COR-L47 (cell line): ENCODE measurements at places on chromosomes 7 and 10.

DNA sequence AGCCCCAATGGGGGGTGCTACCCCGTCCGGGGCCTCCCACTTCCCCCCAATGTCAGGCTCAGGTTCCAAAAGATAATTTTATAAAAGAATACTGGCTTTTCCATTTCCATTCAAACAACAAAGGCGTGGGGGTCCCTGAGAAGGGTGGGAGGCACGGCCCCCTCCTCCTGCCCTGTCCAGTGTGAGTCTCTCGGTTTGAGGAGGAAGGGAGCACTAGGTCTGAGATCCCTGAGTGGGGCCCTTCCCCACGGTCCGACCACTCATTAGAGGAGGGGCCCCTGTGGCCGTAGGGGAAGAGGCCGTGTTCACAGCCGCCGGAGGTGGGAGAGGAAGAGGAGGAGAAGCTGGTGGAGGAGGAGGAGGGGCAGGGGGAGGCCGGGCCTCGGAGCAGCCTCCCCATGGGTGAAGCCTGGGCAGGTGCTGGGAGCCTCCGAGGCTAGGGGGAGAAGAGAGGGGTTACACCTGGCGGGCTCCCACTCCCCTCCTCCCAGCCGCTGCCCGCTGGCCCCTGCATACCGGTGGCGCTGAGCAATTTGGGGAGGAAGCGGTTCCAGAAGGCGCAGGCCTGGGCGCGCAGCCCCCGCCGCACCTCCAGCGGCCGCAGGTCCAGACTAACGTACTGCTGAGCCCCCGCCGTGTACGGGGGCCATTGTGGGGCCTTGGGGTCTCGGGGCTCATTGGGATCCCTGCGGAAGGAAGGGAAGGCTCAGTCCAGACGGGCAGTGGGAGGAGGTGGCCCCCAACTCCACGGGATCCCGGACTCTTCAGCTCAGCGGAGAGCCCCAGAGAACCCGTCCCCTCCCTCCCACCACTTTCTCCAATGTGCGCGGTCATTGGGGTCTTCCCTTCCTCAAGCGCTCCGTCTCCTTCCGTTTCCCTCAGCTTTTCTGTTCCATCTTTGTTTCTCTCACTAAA is 1.4 kb upstream of the UFSP1 start:
- no peak for DNase-seq

DNA sequence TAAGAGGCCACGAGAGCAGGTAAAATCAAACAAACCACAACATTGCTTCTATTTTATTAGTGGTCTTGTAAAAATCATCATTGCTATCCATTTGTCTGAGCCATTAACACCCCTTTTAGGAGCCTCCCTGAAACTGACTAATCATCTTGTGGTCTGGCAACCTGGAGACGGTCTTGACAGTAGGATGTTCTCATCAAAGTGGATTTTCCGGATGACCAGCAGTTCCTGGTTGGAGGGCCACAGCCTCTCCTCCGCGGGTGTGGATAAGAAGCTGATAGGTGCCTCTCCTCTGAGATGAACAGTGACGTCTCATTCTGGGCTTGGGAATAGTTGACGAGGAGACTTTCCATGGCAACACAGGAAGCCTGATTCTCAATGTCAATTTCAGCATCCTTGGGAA is 490.7 kb downstream of the TYW1 start:
- no peak for DNase-seq

GRCh38 chr7:50709151-50709550 is 73.5 kb downstream of the GRB10 start:
- no peak for DNase-seq

GRCh38 chr7:36639826-36640225 is 84.5 kb downstream of the AOAH start:
- no peak for DNase-seq

- no peak for DNase-seq
Measured at GRCh38 chr7:104264285-104264684, 56.5 kb upstream of the ORC5 start.

DNA sequence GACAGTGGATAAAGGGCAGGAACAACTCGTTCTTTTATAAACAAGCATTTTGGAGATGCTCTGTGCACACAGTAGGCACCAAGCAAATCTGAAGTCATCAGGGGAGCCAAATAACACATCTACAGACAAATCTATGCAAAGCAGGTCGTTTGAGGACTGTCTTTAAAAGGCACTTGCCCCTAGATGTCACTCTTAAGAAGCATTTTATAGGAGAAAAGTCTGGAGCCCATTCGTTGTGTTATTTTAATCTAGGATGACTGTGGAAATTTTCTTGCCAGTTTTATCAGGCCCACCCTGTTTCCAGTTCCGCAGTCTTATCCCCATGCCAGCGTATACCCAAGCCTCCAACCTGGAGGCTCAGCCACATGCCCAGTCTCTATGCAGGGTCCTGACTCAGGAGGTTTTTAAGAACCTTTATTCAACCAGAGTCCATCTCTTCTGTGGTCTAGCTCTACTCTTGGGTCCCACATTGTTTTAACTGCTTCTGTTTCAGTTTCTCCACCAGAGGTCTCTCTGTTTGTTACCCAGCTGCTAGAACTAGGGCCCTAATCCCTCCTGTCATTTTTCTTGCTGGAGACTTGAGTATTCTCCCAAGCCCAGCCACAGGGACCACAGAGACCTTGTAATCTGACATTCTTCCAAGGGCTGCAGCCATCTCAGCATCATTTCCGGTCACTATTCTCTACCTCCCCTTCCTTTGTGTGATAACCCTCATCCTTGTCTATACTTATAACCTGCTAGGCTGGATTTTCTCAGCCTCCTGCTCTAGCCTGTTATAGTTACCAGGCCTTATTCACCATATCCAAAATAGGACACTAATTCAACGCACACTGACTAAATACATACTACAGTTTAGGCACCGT is 26.7 kb downstream of the PIK3CG start:
- no peak for DNase-seq

- DNase-seq: no peak
Measured at GRCh38 chr7:128940494-128941322, 3.0 kb downstream of the IRF5 start.

GRCh38 chr7:149824748-149825566 is 13.2 kb upstream of the ZNF862 start:
- DNase-seq: no peak

DNA sequence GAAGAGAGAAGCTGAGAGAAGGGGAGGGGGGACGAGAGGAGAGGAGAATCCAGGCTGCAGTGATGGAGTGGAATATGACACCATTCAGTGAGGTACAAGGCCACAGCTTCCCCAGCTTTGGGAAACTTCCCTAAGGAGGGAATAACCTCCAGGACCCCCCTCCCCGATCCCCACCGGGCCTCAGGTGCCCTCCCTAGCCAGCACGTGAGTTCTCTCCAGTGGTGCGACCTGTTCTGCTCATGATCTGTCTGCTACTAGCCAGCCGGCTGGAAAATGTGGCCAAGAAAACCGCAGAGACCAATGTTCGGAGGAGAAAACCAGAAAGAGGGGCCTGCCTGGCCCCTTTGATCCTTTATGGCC is 39.9 kb upstream of the AGK start:
- DNase-seq: no peak

DNA sequence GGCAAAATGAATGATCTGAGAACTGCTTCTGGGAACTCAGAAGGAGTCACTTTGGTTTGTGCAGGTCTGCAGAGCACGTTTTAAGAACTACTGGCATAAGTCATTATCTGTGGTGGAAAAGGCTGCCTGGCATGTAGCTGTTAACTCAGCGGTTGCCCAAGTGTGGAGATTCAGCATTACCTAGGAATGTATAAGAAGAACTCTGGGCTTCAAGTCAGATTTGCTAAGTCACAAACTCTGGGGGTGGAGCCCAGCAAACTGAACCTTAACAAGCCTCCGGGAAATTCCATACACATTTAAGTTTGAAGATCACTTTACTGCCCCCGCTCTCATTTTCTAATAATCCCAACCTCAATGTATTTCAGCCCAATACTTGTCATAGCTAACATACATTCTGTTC is 31.1 kb downstream of the PLXDC2 start:
- no peak for DNase-seq
